GM12891 (cell line): ENCODE measurements at places on chromosomes 6 and 20.
A peak's percentile ranks its signal among the peaks of the same experiment; 100 is the strongest.

DNA sequence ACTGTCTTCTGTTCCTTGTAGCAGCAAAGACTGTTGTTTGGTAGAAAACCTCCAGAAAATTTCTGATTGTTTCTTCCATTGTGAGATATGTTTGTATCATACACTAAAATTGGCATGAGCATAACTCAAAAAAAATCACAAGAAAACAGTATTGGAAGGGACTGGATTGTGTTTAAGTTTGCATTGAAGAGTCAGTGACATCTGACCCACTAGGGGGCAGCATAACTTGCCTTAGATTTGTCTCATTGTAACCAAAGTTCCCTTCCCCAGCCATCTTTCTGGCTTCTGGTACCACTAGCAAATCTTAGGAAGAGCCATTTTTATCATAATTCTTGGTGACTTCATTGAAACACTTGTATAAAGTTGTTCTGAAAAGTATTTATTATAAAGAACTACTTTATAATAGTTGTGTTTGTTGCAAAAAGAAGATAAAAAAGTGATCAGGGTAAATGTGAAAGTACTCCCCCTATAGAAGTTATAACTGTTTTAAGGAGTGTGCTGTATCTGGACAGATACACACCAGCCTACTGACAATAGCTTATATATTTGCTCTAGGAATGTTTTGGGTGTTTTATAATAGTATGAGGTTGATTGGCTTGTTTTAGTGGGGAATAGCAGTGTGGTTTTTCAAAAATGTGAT, 7.7 kb downstream of the CSTF1 start:
- DNase-seq = no peak

GRCh38 chr6:80640176-80640575, 533.7 kb downstream of the BCKDHB start:
- DNase-seq = no peak

- no peak for DNase-seq
These were observed 328.5 kb downstream of the BTBD9 start for GRCh38 chr6:38311201-38311600.

- DNase-seq = no peak
These were observed 1234.7 kb upstream of the GJE1 start for GRCh38 chr6:140897804-140898573.

DNA sequence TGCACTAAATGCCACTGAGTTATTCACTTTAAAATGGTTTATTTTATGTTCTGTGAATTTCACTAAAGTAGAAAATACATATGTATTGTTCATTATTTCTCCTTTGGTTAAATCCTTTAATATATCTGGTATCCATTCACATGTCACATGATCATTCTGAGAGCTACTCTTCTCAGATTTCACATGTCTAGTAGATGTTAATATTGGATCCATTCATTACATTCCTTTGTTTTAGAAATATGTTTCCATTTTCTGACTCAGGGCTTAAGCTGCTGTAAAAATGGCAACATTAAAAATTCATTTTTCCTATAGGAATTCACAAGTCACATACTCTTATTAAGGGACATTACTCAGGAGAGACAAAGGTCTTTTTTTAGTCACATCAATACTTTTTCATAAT, 205.4 kb downstream of the ZFAND3 start:
- DNase-seq = no peak

- no peak for DNase-seq
These were observed 192.8 kb downstream of the LRFN2 start for GRCh38 chr6:40394381-40394780.

- DNase-seq = no peak
These were observed 24.6 kb downstream of the TRAM2 start for GRCh38 chr6:52552278-52552643.

DNA sequence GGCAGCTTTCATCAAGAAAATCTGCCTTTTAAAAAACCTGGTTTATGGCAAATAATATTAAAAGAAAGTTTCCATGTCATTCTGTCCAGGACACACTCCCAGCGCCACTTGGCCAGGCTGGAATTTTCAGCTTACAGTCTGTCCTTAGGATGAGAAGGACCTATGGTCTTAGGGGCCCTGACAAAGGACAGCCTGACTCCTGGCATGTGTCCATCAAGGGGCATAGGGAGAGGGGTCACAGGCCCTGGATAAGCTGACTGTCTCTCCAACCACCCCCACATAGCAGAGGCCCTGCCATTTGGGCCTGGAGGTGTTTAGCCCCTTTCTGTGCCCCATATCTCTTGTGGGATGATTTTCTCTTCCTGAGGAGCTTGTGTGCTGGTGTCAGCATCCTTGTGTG, 60.6 kb downstream of the ADTRP start:
- no peak for DNase-seq

DNA sequence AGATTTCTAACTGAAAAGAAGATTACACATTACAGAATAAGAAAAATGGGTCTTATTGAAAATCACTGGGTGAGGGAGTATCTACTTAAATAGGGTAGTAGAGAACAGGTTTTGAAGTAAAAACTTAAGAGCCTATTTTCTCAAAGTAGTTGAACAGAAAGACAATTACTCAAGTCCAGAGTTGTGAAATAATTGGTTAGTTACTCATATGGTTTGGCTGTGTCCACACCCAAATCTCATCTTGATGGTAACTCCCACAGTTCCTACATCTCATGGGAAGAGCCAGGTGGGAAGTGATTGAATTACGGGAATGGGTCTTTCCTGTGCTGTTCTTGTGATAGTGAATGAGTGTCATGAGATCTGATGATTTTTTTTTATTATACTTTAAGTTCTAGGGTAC, 1035.3 kb upstream of the GJE1 start:
- DNase-seq = no peak

DNA sequence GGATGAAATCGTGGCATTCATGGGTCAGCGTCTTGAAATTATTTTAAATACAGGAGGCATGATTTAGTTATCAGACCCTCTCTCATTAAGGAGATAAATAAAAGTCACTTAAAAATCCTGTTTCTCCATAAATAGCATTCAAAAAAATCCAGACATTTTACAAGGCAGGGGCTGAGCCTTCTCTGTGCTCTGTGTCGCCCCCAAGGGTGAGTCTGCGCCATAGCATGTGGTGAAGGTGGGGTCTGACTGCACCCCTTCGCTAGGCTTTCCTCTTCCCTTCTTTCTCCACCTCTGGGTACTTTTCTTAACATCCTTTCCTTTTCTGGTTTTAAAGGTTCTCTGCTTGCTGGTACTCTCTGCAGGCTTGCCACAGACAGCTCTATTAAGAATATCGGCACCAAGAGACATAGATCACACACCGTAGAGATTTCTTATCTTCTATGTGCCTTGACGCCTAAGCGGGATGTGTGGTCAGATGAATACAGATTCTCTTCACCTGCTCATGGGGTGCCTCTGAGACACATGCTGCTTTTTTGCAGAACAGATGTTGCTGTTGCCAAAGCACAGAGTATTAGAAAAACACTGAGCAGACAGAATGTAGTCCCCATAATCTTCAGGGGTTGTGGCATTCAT, 20.1 kb upstream of the FAM209A start:
- DNase-seq = no peak

DNA sequence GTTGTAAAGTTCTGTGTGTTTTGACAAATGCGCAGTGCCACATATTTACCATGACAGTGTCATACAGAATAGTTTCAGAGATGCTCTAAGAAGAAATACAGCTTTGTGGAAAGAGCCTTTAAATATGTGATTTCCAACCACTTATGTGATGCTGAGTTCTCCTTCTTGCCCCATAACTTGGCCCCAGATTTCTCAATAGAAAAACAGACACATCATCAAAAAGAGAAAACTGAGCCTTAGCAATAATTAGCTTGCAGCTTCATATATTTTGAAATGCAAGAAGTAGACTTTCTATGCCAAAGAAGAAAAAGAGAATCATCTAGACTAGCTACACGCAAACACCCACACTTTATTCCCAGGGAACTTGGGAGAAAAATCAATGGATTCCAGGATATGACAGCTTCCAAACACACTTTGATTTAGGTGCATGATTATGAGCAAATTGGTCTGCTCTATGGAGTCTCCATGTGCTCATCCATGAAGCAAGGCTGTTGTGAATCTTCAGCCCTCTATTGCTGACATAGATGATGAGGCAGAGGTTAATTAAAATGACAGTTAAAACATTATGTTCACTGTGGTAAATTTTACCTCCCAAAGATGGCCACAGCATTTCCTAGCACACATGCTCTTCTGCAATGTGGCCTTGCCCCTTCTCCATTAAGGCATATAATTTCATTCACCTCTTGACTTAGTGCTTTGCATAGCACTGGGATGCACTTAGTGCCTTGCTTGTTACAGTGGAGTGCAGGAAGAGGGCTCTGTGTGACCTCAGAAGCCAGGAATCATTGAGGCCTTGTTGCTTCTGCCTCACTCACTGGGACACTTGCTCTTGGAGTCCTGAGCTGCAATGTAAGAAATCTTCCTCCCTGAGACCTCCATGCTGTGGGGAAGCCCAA, 174.6 kb downstream of the SYNDIG1 start:
- no peak for DNase-seq

GRCh38 chr6:139164001-139164400, 29.1 kb downstream of the HECA start:
- no peak for DNase-seq

GRCh38 chr6:74256781-74257180, 560.8 kb downstream of the CD109 start:
- no peak for DNase-seq

- DNase-seq = no peak
These were observed 139.3 kb downstream of the CD164 start for GRCh38 chr6:109242925-109243324.

DNA sequence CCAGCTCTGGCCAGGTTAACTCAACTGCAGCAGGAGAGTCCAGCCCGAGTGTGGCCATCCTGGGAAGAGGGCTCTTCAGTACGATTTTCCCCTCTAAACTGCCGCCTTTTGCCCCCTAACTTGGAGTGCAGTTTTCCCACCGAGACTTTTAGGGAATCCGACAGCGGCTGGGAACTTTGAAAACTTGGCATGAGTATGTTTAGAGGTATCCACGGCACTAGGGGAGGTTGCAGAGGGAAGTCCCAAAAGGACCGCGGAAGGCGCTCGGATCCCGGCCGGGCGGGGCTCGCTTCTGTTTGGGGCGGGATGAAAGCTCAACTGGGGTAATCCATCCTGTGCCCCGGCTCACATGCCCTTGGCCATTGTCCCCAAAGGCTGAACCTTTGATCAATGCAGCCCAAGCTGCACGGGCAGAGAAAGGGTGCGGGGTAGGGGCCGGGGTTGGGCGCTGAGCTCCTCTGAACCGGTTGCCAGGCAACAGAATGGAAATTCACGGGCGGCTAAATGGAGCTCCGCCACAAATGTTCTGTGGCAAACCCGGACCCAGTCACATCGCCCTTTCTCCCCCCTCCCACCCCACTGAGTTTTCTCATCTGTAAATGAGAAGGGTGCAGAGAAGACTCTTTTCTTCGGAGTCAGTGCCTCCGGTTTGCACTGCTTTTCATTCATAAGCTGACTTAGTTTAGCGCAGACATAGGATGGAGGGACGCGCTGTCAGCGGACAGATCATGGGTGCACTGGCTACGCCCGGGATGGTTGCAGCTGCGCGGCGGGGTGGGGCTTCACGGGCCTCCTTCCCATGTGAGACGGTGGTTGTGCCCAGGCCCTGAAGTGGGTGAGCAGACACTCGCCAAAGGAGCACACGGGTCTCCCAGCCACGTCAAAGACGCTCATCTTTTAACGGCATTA, 2.3 kb downstream of the BMP6 start:
- DNase-seq = peak; percentile 25

- DNase-seq = peak; percentile 38
These were observed 65.7 kb downstream of the PSMG4 start for GRCh38 chr6:3324262-3324942.

DNA sequence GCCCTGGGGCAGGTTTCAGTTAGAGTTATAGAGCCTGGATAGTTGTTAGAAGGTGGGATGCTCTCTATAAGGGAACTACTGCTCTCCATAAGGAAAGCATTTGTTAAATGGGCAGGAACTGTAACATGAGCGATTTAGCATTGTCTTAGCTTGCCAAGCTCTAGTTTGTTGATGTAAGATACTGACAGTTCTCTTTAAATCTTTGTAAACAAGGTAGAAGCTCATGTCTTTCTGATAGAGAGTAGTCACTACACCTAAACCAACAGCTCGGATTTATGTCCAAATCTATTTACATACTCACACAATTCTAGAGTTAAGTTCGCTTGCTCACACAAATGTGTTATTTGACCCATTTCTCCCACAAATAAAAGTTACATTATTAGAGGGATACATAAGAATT, 87.3 kb downstream of the PLCB1 start:
- DNase-seq = no peak

GRCh38 chr20:1427457-1428054, 34.7 kb upstream of the FKBP1A start:
- no peak for DNase-seq

DNA sequence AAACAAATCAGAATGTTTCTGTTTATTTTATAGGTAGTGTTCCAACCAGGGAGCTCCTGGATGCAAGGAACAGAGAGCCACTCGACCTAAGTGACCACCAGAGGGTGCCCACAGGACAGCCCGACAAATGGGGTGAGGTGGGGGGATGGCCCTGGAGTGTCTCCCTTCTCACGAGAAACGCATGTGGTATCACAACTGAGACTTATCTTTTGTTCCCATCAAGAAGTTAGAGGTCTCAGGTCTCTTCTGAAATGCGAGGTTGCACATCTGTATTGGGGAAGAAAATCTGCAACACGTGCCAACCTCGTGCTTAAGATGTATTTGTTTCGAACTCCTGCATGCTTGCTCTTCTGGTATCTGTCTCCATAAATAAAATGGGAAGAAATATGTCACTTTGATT, 104.0 kb downstream of the ISM1 start:
- DNase-seq = no peak

- no peak for DNase-seq
These were observed 14.3 kb downstream of the ZBP1 start for GRCh38 chr20:57605878-57606277.

DNA sequence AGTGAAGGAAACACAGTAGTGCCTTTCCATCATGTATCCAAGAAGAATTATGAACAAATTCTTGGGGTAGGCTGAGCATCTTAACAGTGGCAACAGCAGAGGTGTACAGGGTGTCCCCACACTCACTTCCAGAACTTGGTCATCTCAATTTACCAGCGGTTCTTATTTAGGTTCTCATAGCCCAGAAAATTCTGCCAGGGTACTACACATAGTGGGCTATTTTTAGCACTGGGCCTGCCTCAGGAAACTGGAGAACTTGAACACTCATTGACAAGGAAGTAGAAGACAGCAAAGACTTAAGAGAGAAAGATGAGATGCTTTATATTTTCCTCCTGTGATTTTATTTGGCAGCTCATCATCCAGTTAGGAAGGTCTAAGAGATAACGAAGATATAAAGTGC, 71.8 kb upstream of the PHIP start:
- no peak for DNase-seq

DNA sequence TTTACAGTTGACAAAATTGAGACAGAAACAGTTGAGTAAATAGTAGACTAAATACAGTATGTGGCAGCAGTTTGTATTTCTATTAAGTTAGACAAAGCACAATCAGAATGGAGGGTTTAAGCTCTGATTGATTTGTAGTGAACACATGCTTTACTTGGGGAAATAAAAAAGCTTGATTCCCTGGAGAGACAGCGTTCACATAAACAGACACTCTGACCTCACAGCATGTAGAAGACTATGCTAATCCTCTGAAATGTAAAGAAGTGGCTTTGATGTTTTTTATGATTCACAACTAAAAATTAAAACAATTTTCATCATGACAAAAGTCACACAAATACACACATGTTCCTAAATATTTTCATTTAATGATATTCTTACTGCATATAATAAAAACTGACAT, 126.9 kb upstream of the FAM83B start:
- no peak for DNase-seq

GRCh38 chr6:85669735-85670194, 27.1 kb upstream of the SYNCRIP start:
- DNase-seq = peak; percentile 33
